ENCODE measurements at places on chromosomes 16 and 17. TPM values are rescaled to one million over a fixed set of nuclear protein-coding genes. Genes with fewer than 3 reads are reported as not detected.

DNA sequence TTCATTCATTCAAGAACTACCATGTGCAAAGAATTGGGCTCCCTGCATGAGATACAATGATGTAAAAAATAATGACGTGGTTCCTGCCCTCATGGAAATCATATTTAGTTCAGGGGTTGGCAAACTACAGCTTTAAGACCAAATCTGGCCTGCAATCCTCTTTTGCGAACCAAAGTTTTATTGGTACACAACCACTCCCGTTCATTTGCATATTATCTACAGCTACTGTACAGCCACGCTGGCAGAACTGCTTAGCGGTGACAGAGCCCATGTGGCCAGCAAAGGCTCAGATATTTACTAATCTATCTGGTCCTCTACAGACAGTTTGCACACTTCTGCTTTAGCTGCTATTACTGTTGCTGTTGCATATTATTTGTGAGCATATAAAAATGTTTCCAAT is 167.7 kb downstream of the XYLT1 start:
- DNase-seq: no peak

ANKFN1 gene
- not detected for total RNA-seq

DNA sequence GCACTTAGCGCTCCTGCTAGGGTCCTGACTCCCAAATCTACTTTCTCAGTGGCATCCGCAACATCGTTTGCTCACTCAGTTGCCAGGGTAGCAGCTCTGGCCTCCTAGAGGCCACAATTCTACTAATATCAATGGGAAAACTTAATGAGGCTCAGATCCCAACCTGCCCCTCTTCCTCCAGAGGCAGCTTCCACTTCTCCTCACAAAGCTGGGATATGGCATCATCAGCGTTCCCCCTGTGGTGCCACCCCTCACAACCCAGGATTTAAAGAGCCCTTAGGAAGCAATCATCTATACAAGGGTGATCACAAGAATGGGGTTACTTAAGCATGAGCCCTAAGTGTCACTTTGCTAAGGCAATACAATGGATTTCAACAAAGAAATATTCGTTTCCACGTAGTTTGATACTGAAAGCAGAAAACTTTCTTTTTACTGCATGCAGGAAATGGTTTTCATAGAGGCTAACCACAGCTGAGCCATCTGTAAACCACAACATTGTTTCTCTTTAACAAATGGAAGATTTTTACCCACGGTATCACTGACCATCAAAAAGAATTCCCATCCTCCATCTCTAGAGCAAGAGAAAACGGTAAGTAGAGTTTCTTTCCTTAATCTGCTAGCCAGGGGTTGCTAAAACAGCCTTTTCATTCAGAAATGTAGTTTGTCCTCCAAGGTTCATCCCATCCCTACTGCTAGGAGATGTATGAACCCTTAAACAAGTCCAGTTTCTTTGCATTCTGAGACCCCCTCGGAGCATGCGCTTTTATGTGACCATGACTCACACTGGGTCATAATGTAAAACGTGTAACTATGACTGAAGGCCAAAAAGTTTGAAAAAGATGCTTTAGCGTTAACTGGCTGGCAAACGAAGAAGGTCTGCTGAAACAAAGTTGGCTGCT is 68.3 kb upstream of the BCAR1 start:
- peak; percentile 21 for DNase-seq

DNA sequence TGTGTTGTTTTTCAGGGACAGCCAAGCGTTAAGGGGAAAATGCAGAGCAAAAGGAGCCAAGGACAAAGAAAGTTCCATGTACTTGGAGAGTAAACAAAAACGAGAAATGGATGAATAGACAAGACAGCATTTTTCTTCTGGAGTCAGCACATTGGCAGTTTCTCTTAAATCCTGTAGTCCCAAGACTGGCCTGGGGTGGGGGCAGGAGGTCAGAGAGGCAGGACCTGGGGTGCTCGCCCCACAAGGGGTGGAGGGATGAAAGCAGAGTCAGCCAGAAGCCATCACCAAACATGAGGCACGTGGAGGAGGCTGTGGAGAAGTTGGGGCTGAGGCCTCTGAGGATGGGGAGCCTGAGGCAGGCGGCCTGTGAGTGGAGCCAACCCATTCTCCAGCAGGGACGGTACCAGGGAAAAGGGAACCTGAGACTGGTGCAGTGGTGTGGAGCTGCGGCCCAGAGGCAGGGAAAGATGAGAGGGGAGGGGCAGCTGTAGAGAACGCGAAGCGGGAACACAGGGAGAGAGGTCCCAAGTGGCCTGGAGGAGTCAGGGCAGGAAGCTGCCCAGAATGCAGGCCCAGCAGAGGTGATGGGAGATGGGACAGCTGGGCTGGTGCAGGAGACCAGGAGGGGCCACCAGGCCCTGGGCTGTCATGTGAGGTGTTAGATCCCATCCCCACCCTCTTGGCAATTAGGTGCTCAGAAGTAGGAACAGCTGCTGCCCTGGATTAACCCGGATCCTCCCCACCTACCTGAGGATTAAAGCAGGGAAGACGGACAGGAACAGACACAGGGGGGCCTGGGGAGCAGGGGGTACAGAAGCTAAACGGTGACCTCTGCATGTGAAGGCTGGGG is 3.3 kb downstream of the TLCD3B start:
- no peak for DNase-seq

GRCh38 chr17:77011173-77012011 is 129.4 kb upstream of the SEC14L1 start:
- DNase-seq: peak; percentile 20

DNA sequence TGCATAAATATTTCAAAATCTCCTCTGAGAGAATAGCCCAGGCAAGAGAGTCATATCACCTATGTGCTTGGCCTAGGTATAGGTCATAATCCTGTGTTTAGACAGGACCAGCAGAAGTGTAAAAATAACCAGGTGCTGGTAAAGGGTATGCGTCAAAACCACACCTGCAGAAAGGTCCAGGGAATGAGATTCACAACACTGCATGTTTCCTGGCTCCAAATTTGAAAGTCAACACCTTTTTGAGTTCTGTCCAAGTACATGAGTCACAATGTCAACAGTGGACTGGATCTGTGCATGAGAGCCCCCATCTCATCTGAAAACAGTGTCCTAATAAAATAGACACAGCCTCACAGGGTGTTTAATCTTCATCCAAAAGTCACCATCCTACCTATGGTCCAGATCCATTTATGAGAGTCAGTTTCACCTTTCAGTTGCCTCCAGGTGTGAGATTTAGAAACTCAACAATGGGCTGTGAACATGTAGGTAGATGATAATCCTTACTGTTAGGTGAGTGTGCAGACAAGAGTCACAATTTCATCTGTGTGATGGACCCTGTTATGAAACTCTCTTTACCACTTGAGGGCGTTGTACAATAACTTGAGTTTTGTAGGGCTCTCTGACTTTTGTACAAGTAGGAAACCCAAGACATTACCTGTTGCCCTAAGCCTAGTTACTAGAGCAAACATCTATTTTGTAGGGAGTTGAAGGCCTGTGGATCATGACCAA is 2100.7 kb downstream of the TP53TG3F start:
- no peak for DNase-seq

- peak; percentile 49 for DNase-seq
Measured at GRCh38 chr17:65559804-65560627, 1.4 kb downstream of the AXIN2 start.

DNA sequence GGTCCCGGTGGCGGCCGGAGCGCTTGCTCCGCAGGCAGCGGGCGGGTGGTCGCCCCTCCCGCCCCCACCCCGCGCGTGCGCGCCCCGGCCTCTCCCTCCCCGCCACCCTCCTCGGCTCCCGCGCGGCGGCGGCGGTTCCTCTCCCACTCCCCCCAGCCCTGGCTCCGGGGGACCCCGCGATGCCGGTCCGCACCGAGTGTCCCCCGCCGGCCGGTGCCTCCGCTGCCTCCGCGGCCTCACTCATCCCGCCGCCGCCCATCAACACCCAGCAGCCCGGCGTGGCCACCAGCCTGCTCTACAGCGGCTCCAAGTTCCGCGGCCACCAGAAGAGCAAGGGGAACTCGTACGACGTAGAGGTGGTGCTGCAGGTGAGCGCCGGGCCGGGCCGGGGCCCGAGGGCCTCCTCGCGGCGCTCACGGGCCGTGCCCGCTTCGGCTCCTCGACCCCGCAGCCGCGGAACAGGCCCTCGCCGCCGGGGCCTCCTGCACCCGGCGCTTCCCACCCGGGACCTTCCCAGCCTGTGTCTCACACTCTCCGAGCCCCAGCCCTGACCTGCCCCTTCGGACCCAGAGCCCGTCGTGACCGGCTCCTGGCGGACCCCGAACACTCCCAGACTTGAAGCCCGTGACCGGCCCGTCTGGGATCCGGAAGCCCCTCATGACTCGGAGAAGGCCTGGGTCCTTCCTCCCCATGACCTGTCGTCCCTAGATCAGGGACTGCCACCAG is 490 bp downstream of the GID4 start:
- DNase-seq: no peak

GRCh38 chr16:88497561-88498462 is 44.7 kb downstream of the ZFPM1 start:
- DNase-seq: no peak

GRCh38 chr17:38459567-38459966 is 31.3 kb downstream of the ARHGAP23 start:
- no peak for DNase-seq

DNA sequence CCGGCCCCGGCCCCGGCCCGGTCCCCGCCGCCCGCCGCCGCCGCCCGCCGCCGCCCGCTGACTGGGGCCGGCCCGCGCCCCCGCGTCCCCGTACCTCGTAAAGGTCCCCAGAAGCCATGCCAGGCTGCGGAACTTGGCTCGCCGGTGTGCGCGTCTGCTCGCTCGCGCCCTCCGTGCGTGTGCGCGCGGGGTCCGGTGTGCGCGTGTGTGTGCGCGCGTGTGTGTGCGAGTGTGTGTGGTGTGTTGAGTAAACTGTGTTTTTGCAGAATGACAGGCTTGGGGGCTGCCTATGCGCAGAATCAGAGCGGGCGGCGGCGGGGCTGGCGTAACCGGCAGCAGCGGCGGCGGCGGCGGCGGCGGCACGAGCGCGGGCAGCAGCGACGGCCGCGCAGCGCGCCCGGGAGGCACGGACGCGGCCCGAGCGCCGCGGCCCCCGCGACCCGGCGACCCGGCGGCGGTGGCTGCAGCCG is 307 bp downstream of the CDYL2 start:
- peak; percentile 60 for DNase-seq

DNA sequence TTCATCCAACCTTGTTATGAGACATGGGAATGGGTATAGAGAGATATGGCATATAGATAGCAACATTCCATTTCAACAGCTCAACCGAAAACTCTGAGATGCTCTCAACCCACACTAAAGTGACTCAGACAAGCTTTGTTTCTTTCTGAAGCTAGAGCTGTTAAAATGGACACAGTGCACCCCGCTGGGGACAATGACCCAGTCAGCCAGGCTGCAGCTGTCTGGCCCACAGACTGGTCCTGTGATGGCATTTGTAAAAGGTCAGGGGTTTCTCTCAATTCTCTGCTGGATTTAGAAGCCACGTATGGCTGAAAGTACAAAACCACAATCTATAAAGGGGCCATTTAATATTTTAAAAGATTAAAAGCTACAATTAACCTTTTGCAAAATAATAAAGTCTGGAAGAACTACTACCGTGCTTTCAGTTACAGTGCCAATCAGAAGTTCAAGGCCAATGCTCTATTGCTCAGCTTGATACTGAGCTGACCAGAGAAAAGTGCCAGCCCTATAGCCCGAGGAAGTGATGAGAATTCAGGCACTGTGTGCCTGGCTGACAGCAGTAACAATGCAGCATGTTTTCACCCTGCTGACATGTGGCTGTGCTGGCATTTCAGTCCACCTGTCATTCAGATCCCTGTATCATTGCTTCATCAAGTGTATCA is 60.2 kb downstream of the TEX2 start:
- no peak for DNase-seq

Measured in CD8-positive, alpha-beta memory T cell (primary cell).